Lower leg skin (tissue), 4 donors: ENCODE measurements at places on chromosomes 4 and X.

DNA sequence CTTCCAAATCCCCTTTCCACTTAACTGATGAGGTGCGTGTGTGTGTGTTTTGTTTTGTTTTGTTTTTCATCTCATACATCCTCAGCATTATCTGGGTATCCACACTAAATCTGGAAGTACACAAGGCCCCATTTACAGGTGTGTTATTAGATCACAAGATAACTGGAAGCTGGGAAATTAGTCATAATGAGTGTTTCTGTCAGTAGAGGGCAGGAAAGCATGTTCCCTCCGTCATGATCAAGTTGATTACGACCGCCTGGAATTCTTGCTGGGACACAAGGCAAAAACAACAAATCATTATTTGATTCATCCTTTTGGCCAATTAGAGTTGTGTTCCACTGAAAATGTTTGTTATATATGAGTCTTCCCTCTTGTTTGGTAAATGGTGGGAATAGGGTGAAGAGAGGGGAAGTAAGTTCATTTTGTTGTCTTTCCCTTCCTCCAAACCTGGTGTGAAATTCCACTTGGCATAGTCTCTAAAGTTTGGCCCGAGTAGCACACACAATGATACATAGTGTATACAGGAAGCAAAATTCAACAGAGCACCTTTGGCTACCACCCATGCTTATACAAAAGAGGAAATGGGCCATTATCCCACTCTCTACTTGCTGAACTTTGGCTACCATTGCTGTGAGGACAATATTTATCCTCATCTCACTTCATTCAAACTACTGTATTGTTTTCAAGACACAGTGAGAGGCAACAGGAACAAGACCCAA lies 33.3 kb upstream of the TLL1 start:
- no peak for DNase-seq

DNA sequence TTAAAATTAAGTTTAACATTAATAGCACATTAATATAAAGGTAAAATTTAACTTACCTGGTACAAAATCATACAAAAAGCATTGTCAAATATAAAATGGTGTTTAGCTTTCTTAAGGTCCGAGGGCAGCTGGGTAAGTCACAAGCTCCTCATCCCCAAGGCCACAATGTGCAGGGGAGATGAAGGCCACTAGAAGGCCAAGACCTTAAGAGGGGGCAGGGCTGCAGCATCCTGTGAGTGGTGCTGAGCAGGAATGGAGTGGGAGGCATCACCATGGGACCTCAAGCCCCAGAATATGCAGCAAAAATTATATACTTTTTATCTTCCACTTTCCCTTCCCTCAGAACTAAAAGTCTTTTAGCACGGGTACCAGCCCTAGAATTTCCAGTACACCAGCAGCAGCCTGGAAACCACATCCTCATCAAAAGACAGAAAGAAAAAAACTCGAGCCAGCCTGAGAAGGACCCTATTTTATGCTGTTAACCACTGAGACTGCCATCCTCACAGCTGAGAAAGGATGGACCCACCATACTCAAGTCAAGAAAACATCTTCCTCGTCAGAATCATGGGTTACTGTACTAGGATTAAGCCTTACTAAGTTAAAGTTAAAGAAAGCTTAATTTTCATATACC lies 13.0 kb upstream of the RHOXF2 start:
- DNase-seq = no peak

GRCh38 chr4:6509587-6509986 lies 37.2 kb upstream of the PPP2R2C start:
- peak; percentile 1 for DNase-seq

GRCh38 chrX:131630534-131630933 lies 86.7 kb downstream of the OR13H1 start:
- no peak for DNase-seq

DNA sequence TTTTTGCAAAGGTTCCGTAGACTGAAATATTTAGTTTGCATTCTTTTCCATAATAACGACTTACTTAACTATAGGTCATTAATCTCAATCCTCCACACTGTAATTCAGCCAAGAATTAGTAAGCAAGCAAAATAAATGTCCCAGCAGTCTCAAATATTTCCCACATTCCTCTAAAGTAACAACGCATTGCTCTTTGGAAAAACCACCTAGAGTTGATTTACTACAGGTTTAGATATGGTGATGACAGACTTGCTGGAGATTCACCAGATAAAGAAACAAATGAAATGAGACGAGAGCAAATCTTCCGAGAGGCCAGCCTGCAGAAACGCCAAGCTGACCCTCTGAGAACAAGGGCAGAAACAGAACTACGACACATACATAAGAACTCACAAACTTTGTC lies 28.9 kb downstream of the TENM3 start:
- no peak for DNase-seq

DNA sequence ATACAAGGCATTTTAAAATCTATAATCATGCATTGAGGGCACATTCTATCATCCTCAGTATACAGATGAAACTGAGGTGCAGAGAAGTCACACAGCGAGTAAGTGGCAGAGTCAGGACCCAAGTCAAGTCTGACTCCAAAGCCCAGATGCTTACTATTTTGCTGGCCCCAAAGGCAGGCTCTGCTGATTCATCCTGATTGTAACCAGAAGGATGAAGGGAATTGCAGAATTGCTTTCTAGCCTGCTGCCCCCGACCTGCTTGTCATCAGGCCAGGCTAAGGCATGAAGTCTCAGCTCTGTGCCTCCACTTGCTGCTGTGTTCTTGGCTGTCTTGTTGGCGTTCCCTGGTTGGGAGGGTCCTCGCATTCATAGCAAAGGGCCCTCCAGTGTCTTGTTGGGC lies 62.7 kb downstream of the SLC9A6 start:
- no peak for DNase-seq

DNA sequence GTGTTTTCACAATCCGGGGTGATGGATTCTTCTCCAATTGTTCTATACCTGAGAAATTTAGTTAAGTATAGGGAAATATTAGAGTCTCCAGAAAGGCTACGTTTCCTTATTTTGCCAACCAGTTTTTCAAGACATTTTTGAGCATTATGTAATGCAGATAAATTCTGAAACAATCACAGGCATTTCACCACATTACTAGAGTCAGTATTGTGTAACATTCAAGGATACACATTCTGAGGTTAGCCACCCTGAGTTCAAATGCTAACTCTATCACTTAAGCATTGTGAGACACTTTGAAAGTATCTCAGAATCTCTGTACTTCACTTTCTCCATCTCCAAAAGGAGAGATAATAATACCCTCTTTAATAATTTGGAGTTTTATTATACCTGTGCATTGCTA lies 10.6 kb downstream of the SULT1B1 start:
- no peak for DNase-seq

- no peak for DNase-seq
Measured at GRCh38 chr4:3657902-3658529, 108.2 kb upstream of the ADRA2C start.

GRCh38 chr4:183374950-183375555 lies 52.8 kb upstream of the CLDN24 start:
- no peak for DNase-seq

DNA sequence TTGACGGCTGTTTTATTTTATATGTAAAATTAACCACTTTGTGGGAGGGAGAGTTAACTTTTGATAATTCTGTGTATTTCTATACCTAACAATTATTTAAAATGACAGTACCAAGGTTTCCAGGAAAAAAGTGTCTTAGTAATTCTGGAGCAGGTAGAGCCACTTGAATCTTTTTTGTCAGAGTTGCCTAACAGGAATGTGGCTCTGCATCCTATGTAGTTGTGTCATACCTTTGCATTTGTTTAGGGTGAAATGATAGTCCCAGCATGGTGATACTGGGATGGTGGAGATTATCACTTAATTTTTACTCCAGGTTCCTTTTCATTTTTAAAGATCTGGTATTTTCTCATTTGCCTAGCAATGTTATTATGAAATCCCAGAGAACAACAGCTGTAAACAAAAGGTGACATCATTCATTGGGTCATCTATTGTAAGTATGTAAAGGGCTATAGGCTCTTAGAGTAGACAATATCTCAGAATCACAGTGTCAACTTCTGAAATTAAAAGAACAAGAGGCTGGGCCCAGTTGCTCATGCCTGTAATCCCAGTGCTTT lies 9.6 kb downstream of the SGMS2 start:
- DNase-seq = no peak

- DNase-seq = no peak
Measured at GRCh38 chrX:15739886-15740285, 1.8 kb downstream of the CA5B start.

DNA sequence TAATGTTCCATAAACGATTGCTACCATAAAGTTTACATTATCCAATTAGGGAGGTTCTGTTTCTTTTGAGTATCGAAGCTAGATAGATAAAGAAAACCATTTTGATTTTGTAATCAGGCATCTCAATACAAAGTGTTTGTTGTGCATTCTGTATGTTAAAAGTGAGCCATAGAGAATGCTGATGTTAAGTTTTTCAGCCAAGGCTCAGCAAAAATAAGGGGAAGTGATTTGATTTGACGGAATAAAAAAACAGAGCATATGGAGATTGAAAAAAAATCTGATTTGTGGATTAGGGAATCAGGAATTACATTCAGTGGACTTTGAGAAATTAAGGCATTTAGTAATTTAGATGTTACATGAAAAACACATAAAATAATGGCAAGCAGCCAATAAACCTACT lies 314.8 kb downstream of the PPP3CA start:
- no peak for DNase-seq

GRCh38 chr4:140090215-140090731 lies 63.7 kb downstream of the MAML3 start:
- no peak for DNase-seq

DNA sequence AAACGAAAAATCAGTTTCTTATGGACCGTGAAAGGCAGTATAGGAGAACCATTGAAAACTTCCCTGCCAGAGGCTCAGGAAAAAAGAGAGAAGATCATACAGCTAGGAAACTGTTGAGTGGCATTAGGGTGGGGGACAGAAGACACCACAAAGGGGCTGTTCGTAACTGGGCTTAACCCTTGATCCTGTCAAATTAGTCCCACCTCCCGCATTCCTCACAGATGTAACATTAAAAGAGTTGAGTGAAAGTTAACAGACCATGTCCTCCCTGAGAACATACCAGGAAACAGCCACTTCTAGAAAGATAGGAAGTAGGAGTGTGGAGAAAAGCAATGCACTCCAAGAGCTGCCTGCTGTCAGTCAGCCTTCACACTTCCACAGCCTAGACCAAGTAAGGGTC lies 8.7 kb downstream of the SHROOM4 start:
- no peak for DNase-seq

- DNase-seq = no peak
Measured at GRCh38 chr4:161813889-161814288, 349.9 kb downstream of the FSTL5 start.

GRCh38 chrX:134658760-134659023 lies 421 bp upstream of the PLAC1 start:
- DNase-seq = no peak

GRCh38 chr4:78706302-78706701 lies 69.8 kb upstream of the BMP2K start:
- DNase-seq = no peak

GRCh38 chr4:137644201-137644600 lies 111.9 kb upstream of the PCDH18 start:
- DNase-seq = no peak

GRCh38 chr4:51890760-51891159 lies 47.8 kb downstream of the DCUN1D4 start:
- no peak for DNase-seq

- DNase-seq = peak; percentile 74
Measured at GRCh38 chrX:57286507-57287251, at the start of gene FAAH2. FAAH2 (plus strand) TSS chrX:57286706; CDS start chrX:57286826, 120 bp downstream.

GRCh38 chr4:181006499-181007260 lies 1236.5 kb upstream of the TENM3 start:
- no peak for DNase-seq

GRCh38 chrX:134173541-134174272 lies 63.3 kb upstream of the CCDC160 start:
- no peak for DNase-seq

- DNase-seq = no peak
Measured at GRCh38 chr4:67785528-67785927, 31.3 kb upstream of the GNRHR start.

- DNase-seq = no peak
Measured at GRCh38 chr4:2852481-2852921, 8.9 kb downstream of the ADD1 start.

DNA sequence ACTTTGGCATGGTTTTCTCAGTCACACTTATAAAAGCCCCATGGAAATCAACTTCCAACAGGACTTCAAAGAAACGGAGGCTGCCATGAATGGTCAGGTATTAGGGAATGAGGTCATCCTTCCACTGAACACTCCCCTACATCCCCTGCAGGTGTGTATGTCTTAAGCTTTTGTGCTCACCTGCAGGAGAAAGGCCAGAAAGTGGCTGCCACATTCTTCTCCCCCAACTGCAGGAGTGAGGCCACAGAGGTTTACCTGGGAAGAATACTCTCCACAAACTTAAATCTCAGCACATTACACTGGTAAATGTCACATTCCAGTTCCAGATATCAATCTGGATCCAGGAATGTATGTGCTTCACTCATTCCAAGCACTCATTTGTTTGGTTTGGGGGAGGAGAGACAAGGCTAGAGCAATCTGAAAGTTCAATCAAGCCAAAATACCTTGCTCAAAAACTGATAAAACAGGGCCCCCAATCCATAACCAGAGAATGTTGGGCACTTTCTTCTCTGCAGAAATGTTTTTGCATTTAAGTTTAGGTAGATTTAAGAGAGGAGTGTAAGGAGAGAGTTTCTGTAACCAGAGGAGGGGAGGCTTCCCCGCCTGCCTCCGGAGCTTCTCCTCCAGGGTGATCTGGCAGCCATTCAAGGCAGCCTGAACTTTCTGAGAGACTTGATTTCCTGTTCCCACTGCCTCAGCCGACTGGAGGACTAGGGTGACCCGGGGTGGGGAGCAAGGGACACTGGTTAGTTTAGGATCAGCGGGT lies 15.4 kb downstream of the FAM9C start:
- DNase-seq = no peak

GRCh38 chr4:81604683-81605218 lies 133.0 kb upstream of the RASGEF1B start:
- no peak for DNase-seq

DNA sequence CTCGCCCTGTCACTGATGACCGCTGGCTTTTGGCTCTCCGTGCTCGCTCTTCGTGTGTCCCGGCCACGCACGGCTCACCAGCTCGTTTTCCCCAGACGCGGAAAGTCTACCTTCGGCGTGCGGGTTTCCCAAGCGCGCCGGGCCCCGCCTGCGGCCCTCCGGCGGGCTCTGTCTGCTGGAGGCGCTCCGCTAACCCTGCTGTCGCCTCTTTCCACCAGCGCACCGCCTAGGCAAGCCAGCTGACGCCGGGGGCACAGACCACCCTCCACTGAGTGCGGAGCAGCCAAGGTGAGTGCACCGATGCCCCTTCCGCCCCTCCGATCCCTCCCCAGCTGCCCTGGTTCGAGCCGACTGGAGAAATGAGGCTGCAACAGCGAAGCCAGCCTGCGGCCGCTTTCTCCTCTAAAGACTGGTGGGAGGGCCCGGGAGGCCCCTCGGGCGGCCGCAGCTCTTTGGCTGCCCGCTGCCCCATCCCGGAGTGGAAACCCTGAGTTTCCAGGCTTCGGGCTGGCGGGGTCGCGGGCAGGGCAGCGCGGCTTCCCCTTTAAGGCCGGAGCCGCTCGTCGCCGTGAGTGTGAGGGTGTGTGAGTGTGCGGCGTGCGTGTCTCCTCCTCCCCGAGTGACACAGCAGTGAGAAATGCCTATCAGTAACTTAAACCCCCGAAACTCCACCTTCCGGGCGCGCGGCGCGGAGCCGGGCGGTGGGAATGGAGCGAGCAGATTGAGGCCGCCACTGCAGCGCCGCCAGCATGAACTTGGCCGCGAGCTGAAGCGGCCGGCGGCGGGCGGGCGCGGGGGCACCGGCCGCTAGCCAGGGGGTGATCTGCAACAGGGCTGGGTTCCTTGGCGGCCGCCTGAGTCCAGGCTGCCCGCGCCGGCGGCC lies at the start of gene MAMLD1:
TSS of gene MAMLD1 (plus strand) at position 719 of the 883 bp plus-strand sequence. CDS start 82,200 bp downstream, outside the sequence.
- DNase-seq = peak; percentile 72
